Mesenteric fat pad (tissue), 1 donor: ENCODE measurements at places on chromosomes 11 and 22. TPM values are rescaled to one million over a fixed set of nuclear protein-coding genes. Genes with fewer than 3 reads are reported as not detected.

DNA sequence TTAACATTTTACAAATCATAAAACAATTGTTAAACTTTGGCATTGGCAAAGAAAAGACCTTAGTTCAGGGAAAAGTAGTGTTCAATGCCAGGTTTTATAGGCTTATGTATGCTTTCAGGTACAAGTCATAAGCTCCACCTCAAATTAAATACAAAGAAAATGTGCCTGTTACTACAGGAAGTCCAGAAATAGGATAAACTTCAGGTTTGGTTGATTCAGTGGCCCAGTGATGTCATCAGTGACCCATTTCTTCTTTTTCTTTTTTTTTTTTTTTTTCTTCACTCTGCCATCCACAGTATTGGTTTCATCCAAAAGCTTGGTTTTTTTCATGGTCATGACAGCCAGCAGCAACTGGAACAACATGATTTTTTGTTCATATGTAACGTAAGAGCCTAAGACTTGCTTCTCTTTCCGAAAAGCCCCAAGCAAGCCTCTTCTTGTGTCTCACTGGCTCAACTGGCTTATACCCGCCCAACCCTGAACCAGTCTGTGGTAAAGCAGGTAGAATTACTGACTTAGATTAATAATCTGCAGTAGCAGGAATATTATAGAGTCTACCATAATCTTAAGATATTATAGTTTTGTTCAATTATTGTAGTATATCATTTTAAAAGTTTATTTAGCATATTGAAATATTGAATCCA lies 46.2 kb downstream of the TTC17 start:
- no peak for DNase-seq

GRCh38 chr11:128929468-128929867 lies 13.2 kb downstream of the TP53AIP1 start:
- no peak for DNase-seq

GRCh38 chr11:93861808-93862207 lies 11.4 kb upstream of the VSTM5 start:
- DNase-seq = no peak

DNA sequence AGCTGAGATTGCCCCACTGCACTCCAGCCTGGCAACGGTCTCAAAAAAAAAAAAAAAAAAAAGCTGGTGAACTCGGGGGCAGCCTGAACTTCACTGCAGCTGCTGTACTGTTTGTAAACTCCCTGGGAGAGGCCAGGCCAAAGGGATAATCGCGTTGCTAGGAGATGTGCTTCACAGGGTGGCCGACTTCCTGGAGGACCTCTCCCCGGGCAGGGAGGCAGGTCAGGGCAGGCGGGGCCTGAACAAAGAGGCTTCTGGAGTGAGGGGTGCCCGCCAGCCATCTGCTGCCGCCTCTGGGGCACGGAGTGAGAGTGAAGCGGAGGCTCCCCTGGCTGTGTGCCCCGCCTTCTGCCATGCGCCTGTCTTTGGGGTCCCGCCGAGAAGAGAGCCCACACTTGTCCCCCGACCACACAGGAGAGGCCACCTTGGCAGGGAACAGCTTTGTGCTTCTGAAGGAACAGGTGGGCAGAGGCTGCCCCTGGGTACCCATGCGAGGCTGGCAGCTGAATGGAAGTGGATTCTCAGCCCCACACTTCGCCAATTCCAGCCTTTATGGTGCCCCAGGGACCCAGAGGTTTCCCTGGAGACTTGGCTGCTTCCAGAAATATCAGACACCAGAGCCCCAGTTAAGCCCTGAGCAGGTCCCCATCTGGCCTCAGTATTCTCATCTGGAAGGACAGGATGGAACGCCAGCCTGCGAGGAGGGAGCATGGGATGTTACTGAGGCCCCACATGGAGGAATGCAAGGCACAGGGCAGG lies 29.6 kb downstream of the TMEM184B start:
- DNase-seq = no peak

DNA sequence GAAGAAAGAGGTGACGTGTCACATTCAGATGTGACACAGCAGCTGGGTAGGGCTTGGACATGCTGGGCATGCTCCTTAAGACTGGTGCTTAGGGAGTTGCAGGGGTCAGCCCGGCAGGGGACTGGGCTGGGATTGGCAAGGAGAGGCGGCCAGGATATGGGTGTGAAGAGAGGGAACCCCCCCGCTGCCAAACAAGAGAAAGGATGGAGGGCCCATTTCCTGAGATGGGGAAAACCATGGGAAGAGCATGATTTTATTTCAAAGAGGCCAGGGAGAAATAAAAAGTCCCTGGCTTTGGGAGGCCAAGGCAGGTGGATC lies 5.3 kb downstream of the ATF4 start:
- DNase-seq = no peak

- no peak for DNase-seq
These were observed 51.9 kb upstream of the IGSF9B start for GRCh38 chr11:134008634-134009071.

- DNase-seq = no peak
These were observed 7.4 kb upstream of the CLPB start for GRCh38 chr11:72441752-72442207.

DNA sequence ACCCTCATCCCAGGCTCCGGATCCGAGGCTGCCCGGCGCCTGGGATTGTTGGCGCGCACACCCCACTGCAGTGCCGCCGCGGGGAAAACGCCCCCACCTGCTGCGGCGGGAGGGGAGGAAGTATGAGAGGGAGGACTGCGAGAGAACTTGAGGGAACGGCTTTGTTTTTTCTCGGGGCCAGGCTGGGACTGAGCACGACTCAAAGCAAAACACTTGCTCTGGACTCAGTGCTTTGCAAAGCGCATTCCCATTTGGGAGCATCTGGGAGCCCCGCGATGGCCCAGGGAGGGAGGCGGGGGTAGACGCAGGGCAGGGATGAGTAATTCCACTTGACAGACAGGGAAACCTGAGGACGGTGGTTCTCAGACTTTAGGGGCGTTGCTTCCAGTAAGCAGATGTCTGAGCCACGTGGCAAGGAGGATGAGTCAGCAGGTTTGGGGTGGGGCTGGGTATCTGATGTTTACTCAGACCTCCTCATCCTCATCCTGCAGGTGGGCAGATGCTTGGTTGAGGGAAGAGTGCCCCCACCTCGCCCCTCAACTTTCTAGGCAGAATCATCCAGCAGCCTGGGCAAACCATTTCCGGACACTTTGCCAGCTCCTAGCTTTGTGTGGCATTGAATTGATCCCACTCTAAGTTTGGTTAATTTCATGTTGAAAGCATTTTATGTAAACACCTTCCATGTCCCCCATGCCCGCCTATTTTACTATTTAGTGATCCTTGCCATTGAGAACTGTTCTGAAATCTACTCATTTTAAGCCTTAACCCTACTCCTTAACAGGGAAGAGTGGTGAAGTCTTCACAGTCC lies 1.5 kb downstream of the MIAT start:
- DNase-seq = no peak

The SIAE gene
- total RNA-seq = 28.2 TPM

The CYB561A3 gene
- total RNA-seq = 34.4 TPM

The OR5L2 gene
- not detected for total RNA-seq

The INPP5J gene
- 0.19 TPM for total RNA-seq
